ENCODE measurements at places on chromosomes 1 and 21. TPM values are rescaled to one million over a fixed set of nuclear protein-coding genes. Genes with fewer than 3 reads are reported as not detected.

DNA sequence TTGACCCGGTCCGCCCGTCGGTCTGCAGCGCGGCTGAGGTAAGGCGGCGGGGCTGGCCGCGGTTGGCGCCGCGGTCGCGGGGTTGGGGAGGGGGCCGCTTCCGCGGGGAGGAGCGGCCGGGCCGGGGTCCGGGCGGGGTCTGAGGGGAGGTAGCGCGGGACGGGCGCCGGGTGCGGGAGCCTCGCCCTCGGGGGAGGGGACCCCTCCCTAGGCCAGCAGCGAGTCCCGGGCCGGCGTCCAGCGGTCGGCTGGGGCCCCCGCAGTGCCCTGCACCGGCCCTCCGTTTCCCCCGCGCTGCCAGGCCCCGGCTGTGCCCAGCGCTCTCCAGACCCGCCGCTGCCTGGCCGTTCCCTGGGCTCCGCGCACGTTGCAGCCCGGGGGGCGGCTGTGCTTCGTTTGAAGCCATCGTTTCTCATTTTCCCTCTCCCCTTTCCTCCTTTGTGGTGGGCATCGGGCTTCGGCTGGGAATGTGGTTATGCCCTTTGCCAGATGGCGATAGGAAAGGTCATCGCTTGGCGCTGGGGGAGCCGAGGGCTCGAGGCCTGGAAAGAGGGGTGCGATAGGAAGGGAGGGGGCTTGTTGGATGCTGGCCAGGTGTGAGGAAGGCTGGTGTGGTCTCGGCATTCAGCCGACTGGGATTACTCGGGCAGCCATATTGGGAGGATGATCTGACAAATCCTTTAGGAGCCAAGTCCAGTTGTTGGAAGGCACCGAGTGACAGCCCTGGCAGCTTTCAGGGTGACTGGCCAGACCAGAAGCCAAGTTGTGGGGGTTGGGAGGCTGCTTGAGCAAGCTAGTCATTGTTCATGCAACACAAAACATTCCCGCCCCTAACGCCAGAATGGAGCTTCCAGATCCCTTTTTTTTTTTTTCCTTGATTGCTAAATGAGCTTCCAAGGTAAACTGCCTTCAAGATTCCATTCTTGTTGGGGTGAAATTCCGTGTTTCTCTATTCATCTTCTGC, 753 bp downstream of the KIF1B start:
- peak; percentile 85 for DNase-seq

GRCh38 chr1:91736146-91736714, 149.7 kb downstream of the TGFBR3 start:
- no peak for DNase-seq

THEMIS2 gene
- 8.8 TPM for total RNA-seq

DNA sequence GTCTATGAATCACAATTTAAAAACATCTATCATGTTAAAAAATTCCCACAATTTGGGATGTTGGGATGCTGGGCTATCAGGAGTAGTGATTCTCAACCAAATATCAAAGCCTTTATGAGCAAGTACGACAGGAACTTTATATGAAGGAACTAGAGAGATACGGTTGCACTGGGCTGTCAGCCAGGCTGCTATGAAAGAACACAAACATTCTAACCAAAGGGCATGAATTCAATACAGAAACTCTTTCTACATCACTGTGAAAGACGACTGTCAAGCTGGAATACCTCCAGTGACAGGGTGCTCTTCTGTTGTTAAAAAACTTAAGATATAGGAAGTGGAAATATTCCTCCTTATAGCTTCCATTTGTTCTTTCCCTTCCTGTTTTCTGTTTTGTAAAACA, 9.8 kb downstream of the CACNA1E start:
- no peak for DNase-seq

DNA sequence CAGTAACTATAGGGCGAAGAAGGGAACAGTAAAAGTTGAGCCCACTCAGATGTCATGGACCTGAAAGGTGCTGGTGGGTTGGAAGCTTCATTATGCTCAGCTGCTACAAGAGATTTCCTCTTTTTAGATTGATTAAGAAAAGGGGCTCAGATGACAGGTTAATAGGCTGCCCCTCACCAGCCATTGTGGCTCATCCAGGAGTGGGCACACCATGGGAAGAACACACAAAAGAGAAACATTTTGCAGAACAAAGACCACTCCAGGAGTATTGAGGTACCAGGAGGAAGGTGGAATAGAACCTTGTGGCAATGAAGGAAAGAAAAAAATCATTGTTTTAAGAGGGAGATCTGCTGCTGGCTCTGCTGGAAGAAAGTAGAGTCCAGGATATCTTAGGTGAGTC, 205.5 kb downstream of the RYR2 start:
- no peak for DNase-seq

BMP8B gene
- total RNA-seq, result 0.29 TPM

DNA sequence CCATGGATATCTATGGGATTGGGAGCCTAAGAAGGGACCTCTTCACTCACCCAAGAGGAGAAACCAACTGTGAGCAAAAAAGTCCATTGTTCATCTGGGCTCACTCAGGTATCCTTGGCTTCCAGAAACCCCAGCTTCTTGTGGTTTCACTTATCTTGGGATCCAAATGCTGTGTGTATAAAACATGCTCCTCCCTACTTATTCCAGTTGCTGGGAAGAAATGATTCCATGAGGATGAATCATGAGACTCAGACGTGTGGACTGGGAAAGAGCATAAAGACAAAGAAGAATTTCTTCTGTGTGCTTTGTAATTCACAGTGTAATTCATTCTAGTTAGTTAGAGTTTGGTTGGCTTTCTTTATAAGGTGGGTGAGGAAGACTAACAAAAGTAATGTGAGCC, 283.7 kb downstream of the ZNF648 start:
- no peak for DNase-seq

- DNase-seq, result peak; percentile 35
These were observed 17.4 kb upstream of the LRRC3 start for GRCh38 chr21:44437696-44438431.

GRCh38 chr1:91553177-91553591, 52.5 kb downstream of the CDC7 start:
- DNase-seq, result no peak

DNA sequence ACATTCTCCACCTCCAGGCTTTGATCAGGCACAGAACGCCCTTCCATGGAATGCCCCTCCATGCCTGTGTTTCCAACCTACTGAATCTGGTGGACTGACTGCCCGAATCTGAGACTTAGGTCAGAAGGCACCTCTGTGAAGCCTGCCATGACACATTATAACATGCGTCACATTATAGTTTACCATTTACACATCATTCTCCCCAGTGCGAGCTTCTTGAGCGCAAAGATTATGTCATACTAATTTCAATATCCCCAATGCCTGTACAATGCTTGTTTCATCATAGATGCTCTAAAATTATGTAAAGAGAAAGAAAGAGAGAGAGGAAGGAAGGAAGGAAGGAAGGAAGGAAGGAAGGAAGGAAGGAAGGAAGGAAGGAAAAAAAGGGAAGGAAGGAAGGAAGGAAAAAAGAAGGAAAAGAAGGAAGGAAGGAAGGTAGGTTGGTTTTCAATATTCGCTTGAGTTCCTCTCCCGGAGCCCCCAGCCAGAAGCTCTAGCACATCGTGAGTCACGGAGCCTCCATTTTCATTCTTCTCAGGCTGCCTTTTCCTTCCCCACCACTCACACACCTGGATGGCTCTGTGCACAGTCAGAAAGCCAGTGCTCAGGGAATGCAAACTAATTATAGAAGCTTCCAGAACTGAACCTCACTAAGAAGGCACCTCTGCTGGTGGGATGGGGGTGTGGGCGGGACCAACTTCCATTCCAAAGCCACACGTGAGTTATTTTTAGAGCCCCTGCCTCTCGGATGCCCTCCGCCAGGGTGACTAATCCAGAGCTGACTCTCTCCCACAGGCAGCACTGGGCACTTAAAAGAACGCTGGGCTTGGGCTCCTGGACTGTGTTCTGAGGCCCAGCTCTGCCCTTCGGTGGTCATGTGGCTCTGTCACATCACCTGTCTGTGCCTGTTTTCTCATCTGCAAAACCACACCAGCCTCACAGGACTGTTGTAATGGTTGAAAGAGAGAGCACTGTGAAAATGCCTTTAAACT, 27.4 kb downstream of the LAMB3 start:
- DNase-seq, result no peak

NBPF6 gene
- not detected for total RNA-seq

PLA2G2F gene
- total RNA-seq, result not detected

GRCh38 chr1:245365095-245366020, 210.6 kb downstream of the KIF26B start:
- no peak for DNase-seq

SLC22A15 gene
- total RNA-seq, result 14.1 TPM

RGS13 gene
- total RNA-seq, result not detected

NMNAT2 gene
- 2.1 TPM for total RNA-seq

PDZK1IP1 gene
- not detected for total RNA-seq

GRCh38 chr1:26035959-26036755, 9.8 kb downstream of the SLC30A2 start:
- DNase-seq, result peak; percentile 96

GALE gene
- 53.9 TPM for total RNA-seq

OR2W3 gene
- 1.0 TPM for total RNA-seq

INPP5B gene
- total RNA-seq, result 19.9 TPM

- DNase-seq, result no peak
These were observed 11.5 kb upstream of the KCNK2 start for GRCh38 chr1:215071078-215071477.

DNA sequence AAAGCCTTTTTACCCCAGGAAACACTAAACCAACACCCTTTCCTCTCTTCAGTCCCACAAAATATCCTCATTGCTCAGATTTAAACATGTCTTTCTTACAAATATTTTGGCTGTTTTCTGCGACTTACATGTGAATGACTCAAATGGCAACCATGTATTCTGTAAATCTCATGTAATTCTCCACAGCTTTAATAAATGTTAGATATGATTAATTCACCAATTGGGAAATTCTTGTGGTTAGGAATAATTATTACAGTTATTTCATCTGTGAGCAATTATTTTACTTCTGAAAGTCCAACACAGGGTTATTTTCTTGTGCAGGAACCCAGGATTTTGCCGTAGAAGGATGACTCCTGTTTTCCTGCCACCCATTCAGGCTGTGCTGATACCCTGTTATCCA, 431.5 kb downstream of the LMO4 start:
- DNase-seq, result no peak

DNA sequence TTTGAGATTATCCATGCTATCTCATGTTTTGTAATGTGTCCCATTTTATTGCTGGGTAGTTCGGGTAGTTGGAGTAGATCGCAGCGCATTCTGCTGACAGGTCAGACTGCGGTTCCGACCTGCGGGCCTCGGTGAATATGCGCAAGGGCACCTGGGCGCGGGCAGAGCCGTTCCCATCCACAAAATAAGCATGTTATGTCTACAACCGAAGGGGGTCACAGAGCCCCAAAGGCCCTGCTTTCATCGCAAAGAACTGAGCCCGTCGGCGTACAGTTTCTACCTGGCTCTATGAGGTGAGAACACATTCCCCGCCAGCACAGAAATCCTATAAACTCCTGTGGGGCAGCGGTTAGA, 88.4 kb downstream of the PRKAB2 start:
- no peak for DNase-seq

DNA sequence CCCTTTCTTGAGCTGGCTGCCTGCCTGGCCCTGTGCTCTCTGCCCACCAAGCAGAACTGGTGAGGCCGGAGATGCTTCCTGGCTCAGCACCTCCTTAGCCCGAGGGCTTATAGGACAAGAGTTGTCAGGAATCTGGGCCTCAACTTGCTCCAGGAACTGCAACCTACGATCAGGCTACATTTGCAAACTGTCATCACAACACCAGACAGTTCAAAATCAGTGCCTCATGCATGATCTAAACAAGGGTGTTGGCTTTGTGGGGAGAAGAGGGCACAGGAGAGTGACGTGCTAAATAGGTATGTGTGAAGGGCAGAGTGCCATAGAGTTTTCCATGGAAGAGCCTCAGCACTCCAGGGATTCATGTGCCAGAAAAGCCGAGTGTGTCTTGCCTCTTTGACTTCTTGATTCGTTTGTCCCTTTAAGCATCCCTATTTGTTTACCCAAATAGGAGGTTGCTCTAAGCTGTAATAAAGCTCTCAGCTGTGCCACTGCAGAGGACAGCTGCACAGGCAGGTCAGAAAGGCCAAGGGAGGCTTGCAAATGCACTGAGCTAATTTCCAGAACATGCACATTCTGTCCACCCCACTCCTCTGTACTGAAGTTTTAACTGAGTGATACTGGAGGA, 30.2 kb upstream of the NEK2 start:
- DNase-seq, result no peak

- DNase-seq, result no peak
These were observed 22.7 kb upstream of the TRIM67 start for GRCh38 chr1:231139125-231139649.

- no peak for DNase-seq
These were observed 22.4 kb downstream of the DEGS1 start for GRCh38 chr1:224205438-224205840.

DNA sequence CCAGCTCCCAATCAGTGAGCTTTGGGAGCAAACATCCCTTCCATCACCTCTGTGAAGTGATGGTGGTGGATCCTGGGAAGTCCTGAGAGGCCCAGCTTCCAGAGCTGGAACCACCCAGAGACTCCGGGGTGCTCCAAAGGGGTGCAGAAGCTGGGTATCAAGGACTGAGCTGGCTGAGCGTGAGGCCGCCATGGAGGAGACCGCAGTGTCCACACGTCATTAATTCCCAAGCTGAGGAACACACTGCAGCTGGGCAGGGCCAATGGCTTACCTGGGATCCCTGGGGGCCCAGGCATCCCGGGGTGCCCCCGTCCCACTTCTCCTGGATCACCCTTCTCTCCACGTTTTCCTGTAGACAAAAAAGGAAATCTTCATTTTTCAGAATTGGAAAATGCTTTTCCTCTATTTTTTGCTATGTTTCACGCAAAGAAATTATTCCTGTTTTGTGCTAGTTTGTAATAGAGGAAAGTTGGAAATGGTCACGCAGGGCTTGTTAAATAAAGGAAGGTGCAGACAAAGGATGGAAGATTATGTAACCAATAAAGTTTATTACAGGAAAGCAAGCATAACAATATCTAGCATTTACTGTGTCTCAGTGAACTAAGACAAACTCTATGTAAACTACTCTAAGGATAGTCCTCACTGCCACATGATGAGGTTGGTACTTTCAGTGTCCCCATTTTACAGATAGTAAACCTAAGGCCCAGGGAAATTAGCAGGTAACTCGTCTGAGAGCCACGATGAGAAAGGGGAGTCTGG, 15.4 kb downstream of the COL9A2 start:
- no peak for DNase-seq

COL8A2 gene
- total RNA-seq, result 0.18 TPM

PTPRU gene
- total RNA-seq, result 73.1 TPM

DNA sequence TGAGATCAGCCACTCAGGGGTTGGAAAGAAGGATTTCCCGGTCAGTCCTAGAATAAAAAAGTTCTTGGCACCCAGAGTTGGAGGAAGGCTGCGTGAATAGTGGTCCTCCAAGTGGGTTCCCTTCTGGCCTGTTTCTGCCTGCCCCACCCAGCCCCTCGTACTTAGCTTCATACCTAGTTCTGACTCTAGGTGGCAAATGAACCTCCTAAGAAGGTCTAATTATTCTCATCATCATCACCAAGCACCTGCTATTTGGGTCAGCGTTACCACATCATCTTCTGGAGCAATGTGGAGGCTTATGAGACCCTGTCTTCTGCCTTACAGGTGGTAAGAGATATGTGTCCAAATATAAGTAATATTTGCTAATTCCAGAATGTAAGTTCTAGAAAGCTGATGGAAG, 35.9 kb upstream of the NFASC start:
- no peak for DNase-seq

FAM151A gene
- not detected for total RNA-seq

SLC45A3 gene
- 7.9 TPM for total RNA-seq
